ENCODE measurements at places on chromosomes 7 and 10.

GRCh38 chr7:143049362-143049761, 2.8 kb upstream of the OR6V1 start:
- no peak for DNase-seq

- DNase-seq: no peak
These were observed 92.0 kb upstream of the CDC14C start for GRCh38 chr7:48832303-48832845.

DNA sequence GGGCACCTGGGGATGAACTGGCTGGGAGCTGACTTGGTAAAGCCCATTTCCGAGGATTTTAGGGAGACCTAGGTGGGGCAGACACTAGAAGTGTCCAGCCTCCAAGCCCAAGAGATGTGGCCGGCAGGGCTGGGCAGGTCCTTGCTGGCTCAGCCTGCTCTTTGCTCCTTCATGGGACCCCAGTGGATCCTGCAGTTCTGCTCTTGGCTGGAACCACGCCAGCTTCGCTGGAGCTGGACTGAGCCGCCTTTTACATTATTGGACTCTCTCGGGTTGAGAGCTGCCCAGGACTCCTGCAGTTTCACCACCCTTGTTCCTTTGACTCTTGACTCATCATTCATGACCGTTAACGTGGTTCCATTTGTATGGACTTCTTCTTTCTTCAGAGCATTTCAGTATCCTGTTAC, 5.7 kb downstream of the PPIF start:
- DNase-seq: no peak

- DNase-seq: no peak
These were observed 7.5 kb downstream of the MYO1G start for GRCh38 chr7:44971188-44971901.

DNA sequence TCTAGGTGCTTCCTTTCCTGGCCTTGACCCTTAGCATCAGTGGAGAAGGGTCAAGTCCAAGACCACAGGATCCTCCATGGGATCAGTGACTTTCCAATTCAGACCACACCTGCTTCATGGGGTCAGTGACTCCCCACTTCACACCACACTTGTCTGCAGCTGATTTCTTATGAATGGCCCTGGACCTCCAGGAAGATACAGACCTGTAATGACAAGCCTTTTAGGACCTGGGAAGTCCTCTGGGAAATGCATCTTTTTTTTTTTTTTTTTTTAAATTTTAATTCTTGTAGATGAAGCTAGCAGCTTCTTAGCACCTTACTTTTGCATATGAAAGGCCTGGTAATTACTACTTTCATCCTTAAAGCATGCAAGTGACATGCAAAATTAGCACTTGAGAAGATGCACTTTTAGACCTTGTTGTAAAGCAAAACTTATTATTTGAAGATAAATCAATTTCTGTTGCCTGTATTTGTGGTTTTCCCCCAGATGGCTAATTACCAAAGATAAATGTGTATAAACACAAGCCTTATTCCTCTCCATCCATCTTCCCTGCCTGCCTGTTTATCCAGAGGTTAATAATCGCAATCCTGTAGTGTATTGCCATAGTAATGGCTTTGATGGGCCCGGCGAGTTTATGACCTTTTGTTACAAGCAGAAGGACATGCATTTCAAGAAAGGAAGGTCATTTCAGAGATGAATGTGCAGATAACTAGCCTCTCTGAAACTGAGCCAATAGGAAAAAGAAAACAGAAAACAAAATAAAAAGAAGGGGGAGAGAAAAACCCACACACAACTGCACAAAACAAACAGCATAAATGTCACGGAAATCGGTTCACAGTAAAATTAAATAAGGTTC, 1018.7 kb downstream of the TYW1 start:
- DNase-seq: no peak

DNA sequence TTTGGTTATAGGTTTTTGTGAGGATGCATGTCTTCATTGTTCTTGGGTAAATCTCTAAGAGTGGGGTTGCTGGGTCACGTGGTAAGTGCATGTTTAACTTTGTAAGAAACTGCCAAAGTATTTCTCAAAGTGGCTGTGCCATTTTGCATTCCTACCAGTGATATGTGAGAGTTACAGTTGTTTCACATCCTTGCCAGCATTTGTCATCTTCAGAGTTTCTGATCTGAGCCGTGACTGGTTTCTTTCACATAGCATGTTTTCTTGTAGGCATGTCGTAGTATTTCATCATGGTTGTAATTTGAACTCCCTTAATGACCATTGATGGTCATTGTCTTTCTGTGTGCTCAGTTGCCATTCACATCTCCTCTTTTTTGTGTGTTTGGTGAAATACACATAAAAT, 286.0 kb downstream of the RNLS start:
- DNase-seq: no peak

DNA sequence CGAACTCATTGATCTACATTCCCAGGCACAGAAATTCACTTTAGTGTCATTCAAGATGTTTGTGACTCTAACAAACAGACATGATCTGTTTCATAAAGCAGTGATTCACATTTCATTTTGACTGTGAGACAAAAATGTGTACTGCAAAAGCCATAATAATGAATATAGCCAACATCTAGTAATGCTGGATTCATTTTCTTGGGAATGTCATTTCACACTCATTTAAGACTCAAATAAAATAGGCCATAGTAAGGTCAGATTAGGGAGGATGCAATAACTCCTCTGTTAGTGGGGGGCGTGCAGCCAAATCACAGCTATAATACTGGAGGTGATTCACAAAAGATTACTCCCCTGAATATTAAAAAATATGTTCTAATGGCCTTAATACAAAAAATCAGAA, 566.6 kb upstream of the ZWINT start:
- no peak for DNase-seq

- DNase-seq: no peak
These were observed 92.8 kb downstream of the MCU start for GRCh38 chr10:72784551-72785351.

DNA sequence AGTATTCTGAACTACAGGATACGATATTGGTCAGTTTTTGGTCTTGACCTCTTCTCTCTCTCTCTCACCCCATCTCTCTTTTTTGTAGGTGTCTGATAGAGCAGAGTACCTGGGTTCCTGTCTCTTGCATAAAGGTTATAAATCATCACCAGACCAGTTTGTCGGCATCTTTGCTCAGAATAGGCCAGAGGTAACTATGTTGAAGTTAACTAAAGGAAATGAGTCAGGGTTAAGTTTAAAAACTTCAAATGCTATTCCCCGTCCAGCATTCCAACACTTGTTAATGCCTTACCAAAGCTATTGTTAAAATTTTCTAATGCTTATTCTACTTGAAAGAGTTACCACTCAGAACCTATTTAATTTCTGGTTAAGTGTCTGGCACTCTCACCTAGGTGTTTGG, 30.7 kb downstream of the ACSL5 start:
- no peak for DNase-seq

DNA sequence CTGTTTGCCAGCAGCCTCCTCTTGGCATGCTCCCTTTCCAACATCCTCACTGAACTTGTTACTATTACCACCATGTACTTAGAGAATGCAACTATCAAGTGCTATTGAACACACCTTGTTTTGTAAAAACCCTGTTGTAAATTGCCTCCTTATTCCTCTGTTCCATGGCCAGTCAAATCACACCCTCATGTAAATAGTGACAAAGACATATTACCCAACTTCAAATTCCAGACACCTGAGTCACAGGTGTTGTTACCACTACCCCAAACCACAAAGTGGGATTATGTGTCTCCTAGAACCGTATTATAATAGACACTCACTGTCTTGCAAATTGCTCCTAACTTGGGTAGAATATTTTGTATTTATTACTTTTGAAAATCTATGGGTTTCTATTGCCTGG, 263.2 kb upstream of the C7orf33 start:
- no peak for DNase-seq

GRCh38 chr10:132675031-132675740, 110.8 kb downstream of the NKX6-2 start:
- DNase-seq: no peak

DNA sequence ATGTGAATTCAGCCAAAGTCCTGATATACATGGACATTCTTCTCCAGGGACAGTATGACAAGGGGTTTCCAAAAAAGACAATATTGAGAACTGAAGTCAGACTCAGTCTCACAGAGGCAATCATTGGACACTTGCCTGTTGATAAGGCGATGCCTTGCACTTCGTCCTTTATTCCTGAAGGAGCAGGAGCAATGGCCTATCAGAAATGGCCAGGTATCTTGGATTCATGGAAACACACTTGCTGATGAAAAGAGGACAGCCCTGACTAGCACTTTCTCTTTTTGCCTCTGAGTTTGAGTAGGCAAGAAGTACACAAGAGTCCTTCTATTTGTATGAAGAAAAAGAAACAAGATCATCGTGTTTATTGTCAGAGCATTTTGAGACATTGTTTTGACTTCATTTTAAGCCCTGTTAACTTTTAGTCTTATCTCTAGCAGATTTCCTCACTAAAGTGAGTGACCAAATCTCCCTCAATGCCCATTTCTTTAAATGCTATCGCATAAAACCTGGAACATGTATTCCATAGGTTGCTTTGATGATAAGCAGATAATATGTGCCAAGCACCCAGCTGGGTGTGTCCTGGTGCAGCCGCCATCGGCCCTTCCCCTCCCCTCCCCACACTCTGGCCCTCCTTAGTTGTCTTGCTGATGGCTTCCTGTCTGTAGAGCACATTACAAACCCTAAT, 26.6 kb downstream of the ST8SIA6 start:
- no peak for DNase-seq

- no peak for DNase-seq
These were observed 39.1 kb upstream of the TMEM236 start for GRCh38 chr10:17712717-17713471.

DNA sequence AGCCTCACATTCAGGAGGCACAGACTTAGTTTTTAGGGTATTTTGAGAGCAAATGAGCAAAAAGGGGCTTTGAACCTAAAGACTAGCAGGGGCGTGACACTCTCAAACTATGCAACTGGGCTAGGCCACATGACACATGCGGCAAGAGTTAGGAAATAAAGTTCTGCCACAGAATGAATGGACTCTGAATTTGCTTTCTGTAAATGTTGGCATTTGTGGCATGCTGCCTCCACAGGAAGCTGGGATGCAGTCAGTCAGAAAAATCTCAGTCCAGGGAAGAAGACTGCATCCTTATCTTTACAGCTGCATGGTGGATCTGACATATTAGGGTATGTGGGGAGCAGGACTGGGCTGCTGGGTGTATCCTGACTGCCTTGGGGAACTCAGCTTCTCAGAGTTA, 181.0 kb downstream of the COBL start:
- no peak for DNase-seq

DNA sequence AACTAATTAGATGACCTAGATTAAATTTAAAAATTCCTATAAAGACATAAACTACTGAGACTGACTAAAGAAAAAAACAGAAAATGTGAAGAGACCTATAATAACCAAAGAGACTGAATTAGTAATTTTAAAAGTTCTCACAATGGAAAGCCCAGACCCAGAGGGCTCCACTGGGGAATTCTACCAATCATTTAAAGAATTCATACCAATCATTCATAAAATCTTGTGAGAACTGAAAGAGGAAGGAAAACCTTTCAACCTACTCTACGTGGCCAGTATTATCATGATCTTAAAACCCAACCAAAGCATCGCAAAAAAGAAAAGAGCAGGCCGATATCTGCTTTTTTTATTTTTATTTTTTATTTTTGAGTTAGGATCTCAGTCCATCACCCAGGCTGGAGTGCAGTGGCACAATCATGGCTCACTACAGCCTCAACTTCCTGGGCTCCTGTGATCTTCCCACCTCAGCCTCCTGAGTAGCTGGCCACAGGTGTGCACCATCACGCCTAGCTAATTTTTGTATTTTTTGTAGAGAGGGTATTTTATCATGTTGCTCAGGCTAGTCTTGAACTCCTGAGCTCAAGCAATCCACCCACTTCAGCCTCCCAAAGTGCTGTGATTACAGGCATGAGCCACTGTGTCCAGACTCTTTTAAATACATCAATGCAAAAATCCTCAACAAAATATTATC, 48.6 kb downstream of the DGKI start:
- DNase-seq: no peak

DNA sequence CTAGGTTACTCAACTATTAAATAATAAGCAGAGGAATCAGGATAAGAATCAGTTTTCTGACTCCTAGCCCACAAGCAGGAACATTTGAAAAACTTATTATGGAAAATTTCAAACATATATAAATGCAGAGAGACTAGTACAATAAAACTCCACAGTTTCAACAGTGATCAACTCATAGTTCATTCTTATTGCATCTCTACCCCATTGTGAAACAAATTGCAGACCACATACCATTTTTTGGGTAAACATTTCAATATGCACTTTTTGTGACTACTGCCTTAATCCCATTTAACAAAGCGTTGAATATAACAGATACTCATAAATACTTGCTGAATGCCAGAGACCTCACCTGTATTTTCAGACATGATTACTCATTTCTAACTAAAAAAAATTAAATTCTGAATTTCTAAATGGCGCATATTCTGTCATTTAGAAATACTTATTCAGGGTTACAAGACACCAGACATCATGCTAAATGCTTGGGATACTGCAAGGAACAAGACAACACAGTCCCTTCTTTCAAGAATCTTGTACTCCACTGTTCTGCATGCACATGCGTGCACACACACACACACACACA, 11.4 kb downstream of the CDK6 start:
- no peak for DNase-seq

GRCh38 chr7:50653126-50653864, 88.1 kb upstream of the DDC start:
- no peak for DNase-seq

GRCh38 chr10:85558533-85558932, 808.1 kb downstream of the GRID1 start:
- DNase-seq: no peak

GRCh38 chr7:126792521-126792920, 460.2 kb downstream of the GRM8 start:
- no peak for DNase-seq

GRCh38 chr10:45675388-45675787, 2.8 kb upstream of the ZFAND4 start:
- DNase-seq: no peak

DNA sequence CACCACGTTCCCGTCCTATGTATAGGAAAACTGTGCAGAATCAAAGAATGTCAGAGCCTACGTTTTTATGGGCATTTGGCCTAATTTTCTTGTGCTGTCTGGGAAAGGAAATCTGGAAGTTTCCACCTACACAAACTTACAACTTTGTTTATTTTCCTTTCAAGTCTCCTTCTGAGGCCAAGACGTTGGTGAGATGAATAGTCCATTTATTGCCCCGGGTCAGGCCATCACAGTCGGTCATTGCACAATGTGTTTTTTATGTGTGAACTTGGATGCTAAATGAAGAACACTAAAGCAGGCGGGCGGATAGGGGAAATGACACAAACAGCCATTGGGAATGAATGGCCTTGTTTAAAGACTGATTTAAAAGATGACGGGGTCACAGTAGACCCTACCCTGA, 38.6 kb downstream of the TRIL start:
- DNase-seq: no peak

- DNase-seq: peak; percentile 2
These were observed 907 bp upstream of the IFRD1 start for GRCh38 chr7:112449353-112449752.

GRCh38 chr10:24254180-24254579, 45.2 kb downstream of the KIAA1217 start:
- DNase-seq: no peak
